ENCODE measurements at places on chromosomes 2 and 18.

DNA sequence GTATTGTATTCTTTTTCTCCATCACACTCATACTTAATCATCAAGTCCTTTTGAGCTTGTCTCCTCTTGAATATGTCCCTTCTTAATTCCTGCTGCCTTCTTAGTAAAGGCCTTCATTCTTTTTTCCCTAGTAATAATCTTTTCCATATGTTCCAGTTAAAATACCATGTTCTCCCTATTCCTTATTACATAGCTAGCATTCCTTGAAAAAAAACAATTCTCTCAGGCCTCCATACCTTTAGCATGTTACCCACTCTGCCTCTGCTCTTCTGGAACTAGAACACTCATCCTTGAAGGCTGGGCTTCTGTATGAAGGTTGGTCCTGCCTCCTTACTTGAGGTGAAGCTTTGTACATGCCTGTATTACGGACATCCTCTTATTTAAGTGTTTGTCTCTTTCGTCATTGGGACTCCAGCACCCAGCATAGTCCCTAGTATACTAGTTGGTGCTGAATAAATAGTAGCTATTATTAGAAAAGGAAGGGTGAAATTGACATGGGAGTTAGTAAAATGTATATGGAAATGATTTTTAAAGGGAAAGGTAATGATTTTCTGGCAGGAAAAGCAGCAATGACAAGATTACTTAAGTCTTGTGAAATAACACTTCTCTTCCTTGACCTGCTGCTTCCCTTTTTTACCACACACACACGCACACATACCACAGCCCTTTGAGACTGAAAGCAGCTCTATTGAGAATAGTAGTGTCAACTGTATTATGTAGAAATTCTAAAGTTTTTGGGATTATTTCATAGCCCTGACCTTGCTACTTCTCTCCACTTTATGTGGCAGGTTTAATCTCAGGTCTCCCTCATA, 45.6 kb downstream of the REL start:
- no peak for DNase-seq

- DNase-seq: no peak
Observed at GRCh38 chr18:72154926-72155325, 389.2 kb downstream of the CBLN2 start.

DNA sequence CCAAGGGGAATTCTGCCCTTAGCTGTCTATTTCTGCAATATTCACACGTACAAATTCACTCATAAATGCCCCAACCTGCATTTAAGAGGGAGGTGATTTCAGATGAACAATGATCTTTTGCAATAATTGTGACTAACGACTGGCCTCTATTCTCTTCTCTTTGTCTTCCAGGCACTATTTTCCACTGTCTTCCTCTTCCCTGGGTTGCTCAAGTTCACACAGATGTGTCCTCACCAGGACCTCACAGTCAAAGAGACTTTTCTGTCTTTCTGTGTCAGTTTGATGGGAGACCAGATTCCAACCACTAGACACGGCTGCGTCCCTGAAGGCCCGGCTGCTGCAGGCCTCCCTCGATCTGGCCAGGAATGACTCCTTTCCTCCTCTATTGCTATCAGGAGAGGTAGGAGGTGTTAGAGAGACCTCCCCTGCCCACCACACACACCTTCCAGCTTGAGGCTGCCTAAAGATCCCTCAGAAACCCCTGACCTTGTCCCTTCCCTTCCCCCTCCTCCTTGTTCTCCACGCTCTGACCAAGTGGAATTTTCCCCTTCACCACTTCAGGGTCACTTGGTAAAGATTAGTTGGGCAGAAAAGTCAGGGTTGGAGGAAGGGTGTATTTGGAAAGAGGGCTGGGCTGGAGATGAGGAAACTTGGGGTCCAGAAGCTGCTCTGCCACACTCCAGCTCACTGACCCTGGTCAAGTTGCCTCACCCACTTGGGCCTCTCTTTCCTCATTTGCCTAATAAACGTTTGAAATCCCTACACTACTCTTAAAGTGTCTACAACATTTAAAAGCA, 109.2 kb upstream of the COPS8 start:
- DNase-seq: no peak

DNA sequence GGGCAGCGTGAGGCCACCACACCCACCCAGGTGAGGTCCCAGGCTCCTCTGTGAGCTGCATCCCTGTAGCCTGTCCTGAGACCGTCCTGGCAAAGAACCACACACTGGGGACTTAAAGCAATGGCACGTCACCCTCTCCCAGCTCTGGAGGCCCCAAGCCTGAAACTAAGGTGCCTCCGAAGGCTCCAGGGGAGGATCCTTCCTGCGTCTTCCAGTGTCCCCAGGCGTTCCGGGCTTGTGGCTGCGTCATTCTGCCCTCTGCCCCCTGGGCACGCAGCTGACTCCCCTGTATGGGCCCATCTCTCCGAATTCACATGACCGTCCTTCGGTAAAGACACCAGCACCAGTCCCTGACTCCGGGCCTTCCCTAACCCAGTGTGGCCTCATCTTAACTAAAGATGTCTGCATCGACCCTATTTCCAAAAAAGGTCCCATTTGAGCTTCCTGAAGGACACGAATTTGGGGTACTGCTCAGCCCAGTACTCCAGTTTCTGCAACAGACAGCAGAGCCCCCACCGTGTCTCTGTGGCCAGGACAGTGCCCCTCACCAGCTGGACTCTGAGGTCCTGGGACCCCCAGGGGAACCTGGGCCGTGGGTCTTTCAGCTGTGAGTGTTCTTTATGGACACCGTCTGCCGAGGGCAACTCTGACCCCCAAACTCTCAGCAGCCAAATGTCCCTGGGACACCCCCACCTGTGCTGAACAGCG, 75.2 kb upstream of the CTDP1 start:
- no peak for DNase-seq

- DNase-seq: no peak
Observed at GRCh38 chr2:171824086-171824485, 70.0 kb downstream of the SLC25A12 start.

- DNase-seq: no peak
Observed at GRCh38 chr2:143710879-143711278, 581.7 kb downstream of the ARHGAP15 start.

DNA sequence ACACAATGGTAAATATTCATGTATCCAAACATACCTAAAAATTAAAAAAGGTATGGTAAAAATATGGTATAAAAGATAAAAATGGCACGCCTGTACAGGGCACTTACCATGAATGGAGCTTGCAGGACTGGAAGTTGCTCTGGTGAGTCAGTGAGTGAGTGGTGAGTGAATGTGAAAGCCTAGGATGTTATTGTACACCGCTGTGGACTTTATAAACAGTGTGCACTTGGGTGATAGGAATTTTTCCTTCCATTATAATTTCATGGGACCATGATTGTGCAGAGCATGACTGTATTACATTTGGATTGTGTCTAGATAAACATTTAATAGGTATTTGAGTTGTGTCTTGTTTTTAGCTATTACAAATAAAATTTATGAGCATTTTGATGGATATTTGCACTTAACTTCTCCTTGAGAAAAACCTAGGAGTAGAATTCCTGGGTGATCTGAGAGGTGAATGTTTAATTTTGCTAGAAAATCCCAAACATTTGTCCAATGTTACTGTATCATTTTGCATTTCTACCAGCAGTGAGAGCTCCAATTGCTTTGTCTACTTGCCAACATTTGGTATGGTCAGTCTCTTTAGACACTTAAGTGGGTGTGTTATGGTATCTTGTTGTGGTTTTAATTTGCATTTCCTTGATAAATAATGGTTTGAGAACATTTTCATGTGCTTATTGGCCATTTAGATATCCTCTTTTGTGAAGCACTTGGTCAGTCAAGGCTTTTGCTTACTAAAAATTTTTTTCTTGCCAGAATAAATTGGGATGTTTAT, 81.7 kb downstream of the BCL2L11 start:
- DNase-seq: no peak

DNA sequence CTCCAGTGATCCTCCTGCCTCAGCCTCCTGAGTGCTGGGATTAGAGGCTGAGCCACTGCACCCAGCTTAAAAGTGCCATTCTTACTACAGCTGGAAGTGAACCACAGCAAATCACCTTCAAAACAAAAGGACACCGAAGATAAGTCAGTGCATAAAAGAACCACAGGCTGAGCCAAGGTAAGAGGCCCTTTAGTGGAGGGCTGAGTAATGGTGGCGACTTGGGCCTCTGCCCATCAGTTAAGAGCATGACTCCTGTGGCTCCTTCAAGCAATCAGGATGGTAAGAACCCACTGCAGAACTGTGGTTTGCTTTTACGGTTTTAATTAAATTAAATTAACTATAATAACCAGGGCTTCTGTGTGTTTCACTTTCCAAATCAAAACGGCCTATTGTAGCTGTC, 75.1 kb downstream of the CTAGE1 start:
- DNase-seq: no peak
